ENCODE measurements at places on chromosomes 3 and 15.

GRCh38 chr3:141065841-141066805, 15.0 kb downstream of the SPSB4 start:
- DNase-seq = no peak

DNA sequence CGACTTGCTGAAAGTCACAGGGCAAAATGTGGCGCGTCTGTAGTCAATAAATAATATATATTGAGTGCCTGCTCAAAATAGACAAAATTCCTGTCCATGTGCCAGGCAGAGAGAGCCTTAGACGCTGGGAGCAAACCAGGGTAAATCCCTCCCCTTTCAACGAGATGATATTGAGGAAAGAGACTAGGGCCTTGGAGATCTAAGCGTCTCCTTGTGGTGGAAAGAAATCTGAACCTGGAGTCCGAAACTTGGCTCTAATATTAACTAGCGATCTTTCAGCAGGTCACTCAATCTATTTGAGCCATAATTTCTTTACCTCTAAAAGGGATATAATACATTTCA, 348 bp upstream of the DPP8 start:
- DNase-seq = no peak

DNA sequence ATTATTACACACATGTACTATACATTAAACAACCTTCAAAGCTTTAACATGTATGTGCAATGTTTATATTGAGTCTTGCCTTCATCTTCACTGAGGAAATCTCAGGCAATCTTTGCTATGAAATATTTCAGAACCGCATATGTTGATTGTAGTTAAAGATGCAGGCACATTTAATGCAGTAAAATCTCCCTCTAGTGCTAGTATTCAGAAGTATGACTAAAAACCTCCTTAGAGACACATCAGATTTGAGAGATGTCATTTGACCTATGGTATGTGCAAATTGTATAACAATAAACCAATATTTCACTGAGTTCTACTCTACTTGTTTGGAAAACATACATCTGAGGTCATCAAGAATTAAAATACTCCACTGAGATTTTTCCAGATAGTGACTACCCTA, 123.8 kb upstream of the C15orf61 start:
- DNase-seq = no peak

GRCh38 chr3:172140499-172141391, 101.4 kb downstream of the FNDC3B start:
- DNase-seq = peak; percentile 92

GRCh38 chr15:68197661-68198437, 7.3 kb downstream of the CALML4 start:
- no peak for DNase-seq

DNA sequence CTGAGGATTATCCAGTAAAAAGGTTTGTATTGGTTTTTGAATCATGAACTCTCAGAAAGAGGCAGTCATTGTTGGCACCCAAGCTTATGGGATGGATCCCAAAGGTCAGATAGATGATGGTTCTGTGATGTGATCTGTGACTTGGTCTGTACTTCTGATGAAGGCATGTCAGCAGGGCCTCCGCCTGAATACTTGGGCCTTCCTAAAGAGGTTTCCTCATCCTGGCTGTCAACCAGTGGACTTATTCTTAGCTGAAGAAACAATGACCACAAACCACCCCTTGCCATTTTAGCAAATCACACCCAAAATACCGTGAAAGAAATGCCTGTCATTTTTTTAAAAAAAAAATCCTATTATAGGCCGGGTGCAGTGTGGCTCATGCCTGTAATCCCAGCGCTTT, 48.2 kb upstream of the SLC9A9 start:
- no peak for DNase-seq

- no peak for DNase-seq
Observed at GRCh38 chr3:172260381-172260780, 187.9 kb downstream of the GHSR start.

GRCh38 chr15:43531018-43531670, 13.7 kb downstream of the MAP1A start:
- DNase-seq = no peak
